ENCODE measurements at places on chromosomes 7 and 10.

GRCh38 chr7:37054624-37055241 lies 330.4 kb upstream of the AOAH start:
- no peak for DNase-seq

GRCh38 chr7:155466814-155467733 lies 9.1 kb downstream of the EN2 start:
- no peak for DNase-seq

- no peak for DNase-seq
Measured at GRCh38 chr10:79582096-79582495, 21.9 kb upstream of the SFTPA2 start.

DNA sequence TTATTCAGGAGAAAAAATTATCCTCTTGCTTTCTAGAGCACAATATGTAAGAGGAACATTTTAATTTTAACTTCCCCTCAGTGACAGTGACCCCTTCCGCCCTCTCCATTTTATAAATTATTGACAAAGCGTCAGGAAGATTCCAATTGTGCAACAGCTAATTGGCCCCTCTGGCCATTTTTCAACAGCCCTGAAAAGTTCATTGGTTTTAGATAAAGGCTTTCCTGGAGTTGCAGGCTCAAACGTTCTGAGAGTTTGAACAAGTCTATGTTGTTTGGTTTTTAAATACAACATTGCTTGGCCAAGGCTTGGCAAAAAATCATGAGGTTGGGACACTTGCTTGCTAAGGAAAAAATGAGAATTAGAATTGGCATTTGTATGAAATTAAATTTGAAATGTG lies 422.2 kb upstream of the ANKRD30A start:
- no peak for DNase-seq

GRCh38 chr10:10975647-10976046 lies 42.0 kb upstream of the CELF2 start:
- no peak for DNase-seq
